ENCODE measurements at places on chromosomes 5 and 9.

DNA sequence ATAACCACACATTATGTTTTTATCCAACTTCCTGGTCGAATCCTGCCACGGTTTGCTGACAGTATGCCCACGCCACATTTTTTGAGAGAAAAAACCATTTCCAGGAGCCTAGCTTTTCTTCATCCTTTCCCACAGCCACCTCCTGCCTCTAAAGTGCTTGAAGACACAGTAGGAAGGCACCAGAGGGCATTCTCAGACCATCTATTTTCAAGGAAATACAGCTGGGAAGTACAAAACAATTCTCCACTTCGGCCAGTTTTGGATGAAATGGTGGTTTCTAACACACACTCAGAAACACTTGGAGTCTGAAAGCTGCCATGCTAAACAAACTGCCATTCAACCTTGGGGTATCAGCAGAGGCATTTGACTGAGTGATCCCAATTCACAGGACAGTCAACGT, 86.3 kb upstream of the RPS23 start:
- no peak for DNase-seq

DNA sequence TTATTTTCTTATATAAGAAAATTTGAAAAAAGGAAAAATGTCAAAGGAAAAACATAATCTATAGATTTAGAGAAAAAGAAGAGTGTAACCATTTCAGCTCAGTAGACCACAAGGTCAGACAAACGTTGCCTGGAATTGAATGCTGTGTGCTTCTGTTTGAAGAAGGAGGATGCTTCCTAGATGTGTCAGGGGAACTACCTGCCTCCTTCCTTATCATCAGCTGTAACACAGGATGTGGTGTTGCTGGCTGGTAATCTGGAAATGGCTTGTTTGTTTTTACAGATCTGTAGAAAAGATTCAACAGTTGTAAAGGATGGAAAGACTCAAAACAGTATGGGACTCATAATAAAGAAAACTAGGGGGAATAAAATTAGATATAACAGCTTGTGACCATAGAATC, 160.7 kb upstream of the MEF2C start:
- DNase-seq = no peak

DNA sequence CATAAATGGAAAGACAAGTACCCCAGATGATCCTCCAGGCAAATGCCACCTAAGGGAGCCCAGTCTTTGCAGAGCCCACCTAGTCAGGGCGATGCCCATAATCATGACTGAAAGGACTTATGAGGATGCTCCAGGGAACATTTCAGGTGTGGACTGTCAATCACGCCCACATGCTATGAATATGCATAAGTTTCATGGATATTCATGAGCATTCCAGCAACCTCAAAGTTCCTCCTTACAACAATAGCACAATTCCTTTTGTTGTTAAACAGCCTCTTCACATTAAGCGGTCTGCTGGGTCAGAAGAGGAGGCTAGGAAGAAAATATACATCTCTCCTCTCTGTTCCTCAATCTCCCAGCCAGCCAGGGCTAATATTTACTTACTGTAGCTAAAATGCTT, 161.6 kb downstream of the C5orf15 start:
- no peak for DNase-seq

DNA sequence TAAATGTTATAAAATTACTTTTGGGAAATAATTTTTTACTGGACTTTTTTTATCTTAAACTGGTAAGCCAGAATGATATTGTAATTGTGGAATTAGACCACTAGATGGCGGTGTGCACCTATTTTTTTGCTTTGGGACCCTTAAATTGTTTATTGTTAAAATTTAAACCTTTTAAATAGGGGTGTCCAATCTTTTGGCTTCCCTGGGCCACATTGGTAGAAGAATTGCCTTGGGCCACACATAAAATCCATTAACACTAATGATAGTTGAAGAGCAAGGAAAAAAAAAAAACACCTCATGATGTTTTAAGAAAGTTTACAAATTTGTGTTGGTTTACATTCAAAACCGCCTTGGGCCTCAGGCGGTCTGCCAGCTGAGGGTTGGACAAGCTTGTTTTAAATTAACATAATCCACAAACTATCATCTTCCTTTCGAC, 28.4 kb upstream of the GADD45G start:
- no peak for DNase-seq

DNA sequence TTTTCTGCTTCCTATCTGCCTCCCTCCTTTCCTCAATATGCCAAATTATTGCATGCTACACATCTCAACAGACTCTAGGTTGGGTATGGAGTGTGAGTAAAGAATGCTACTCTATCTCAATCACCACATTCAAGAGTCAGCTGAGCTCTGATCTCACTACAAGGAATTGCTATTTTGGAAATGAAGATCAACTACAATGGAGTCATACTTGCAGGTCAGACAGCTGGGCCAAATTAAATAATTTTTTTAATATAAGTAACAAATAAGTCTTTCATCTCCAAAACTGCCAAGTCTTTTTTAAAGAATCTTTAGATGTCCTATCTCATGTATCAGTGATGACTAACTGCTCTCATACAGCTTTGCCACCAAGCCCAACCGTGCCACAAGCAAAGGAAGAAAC, 64.0 kb downstream of the DEPDC1B start:
- no peak for DNase-seq

DNA sequence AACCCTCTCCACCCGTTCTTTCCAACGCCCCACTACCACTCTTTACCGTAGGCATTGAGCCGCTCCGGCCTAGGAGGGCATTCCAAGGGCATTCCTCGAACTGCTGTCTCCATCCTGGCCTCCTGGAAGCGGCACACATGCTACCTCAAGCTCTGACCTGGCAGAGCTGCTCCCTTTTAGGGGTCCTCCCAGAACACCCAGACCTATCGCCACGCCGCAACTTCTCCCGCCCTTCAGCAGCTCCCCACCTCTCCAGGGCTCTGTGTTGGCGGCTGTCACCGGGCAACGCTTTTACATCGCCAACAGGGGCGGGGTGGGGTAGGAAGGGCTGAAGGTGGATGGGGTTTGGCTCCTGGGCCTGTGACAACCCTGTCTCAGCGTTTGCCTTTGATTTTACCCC, 4.6 kb upstream of the MYORG start:
- no peak for DNase-seq

DNA sequence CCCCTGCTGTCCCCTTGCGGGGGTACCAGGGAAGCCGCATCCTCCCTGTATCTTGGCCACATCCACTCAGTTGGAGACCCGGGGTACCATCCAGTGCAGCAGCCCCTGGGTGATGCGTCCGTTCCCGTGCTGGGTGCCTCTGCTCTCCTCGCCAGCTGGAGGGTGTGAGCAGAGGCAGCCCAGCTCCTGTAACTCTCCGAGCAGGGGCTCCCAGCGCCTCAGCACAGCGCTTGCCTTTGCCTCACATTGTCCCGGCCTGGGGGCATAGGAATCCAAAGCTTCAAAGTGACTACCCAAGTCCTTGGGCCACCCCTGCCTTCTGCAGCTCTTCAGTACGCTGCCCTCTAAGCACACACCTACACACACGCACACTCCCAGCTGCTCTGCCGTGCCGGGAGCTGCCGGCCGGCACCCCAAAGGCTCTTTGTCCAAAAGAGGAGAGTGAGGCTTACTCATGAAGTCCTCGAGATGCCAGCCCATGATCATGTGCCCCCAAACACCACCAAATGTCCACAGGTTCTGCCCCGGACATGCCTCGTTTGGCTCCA, 733 bp downstream of the ANGPTL2 start:
- DNase-seq = no peak

DNA sequence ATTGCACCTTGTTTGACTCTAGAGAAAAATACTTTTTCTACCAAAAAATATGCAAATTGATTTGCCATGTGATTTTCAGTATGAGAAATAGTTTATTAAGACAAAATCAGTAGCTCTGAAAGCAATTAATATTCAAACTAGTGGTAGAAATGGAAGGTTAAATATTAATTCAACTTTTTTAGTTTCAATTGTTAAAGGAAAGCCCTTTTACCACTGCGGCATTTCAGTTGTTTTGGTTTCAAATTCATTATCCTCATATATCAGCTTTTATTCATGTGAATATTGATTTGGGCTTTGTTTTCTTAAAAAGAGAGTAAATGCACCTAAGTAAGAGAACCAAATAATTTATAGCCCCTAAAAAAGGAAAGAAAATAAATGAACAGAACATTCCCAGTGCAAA, 660.6 kb upstream of the CHD1 start:
- no peak for DNase-seq

DNA sequence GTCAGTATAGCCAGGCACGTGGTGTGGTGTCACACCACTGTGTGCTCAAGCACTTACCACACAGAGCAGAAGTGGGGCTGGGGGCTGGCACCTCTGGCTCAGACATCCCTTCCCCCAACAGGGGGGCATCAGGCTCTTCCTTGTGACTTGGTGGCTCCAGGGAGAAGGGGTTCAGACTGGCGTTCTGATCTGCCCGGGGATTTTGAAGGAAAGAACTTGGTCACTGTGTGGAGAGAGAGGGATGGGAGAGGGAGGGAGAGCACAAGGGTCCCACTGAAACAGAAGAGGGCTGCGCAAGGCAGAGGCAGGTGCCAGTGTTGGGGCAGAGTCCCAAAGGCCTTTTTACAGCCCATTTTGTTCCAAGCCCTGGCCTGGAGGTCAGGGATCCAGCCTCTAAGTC, 109.7 kb upstream of the ALDH1B1 start:
- DNase-seq = no peak

DNA sequence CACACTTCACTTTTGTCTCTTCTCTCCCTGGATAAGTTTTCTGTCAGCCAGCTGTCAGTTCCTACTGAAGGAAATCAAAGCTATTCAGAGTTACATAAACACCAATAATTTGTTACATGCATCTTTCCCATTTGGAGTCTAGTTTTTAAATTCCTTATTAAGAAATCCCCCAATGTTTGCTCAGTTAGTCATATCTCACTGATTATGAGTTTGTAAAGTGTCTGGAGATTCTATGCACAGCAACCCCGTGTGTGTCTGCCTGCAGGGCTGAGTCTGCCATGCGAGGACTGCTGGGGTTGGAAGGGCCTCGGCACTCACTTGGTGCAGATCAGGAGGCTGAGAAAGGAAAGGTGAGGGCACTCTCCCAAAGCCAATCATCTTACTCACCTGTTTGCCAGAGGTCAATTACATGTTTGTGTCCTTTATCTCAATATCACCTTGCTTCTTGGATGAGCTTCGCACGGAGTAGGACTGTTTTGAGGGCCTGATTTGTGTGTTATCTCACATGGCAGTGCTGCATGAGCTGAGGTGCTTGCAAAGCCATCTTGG, 3.3 kb downstream of the ANKRD34B start:
- DNase-seq = no peak

DNA sequence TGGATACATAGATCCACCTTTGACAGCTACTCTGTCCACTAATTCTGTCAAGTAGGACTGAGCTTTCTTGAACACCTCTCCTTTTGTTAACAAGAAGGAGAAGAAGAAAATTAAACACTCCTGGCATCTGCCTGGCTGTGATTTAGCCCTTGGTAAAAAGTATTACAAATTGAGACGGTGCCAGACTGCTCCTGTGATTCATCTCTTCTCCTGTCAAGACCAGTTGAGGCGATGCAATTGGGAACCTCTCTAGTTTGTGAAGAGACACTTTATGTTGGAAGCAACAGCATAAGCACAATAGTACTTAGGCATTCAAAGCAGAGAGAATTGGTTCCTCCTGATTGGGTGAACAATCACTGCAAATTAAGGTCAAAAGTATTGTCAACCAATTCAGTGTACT, 72.7 kb downstream of the GHR start:
- no peak for DNase-seq

DNA sequence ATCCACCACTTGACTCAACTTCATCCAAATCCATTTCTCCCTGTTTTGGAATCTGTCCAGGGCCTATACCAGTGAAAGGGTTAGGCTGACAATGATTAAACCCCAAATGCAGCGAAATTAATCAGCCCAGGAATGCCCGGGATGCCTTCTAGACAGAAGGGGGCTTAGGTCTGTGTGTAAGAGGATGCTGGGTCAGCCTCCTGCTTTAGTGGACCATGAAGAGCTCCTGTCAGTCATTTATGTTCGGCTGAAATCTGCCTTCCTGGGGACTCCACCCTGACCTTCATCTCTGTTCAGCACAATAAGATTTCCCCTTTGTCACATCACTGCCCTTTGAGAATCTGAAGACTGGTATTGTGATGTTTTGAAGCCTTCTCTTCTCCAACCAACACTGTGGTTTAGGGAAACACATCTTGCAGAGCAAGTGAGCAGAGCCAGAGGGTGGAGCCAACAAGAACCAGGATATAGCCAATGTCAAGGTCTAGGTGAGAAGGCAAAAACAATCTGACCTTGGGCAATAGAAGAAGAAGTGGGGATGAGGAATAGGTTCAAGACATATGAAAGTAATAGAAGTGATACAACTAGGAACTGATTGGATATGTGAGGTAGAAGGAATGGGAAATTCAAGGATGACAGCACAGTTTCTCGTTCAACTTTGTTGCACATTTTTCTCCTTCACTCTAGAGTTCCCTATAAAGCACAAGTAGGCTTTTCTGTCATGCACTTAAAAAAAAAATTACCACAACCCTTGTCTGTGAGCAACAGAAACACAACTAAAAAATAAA, 234.4 kb downstream of the ARHGAP26 start:
- DNase-seq = no peak

GRCh38 chr5:79378510-79379186, 135.3 kb downstream of the HOMER1 start:
- no peak for DNase-seq

DNA sequence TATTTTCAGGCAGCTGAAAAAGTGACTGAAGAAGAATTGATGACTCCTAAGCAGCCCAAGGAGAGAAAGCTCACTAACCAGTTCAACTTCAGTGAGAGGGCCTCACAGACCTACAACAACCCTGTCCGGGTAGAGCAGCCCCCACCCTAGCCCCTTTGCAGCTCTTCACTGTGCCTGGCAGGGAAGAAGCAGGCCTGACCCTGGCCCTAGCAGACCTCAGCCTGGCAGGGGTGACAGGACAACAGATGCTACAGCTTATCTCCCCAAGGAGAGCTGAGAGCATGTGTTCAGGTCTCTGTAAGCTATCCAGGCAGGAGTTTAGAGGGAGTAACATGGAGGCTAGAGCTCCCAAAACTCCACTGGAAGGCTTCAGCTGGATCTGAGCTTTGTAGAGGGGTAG, 31.8 kb downstream of the DNAI1 start:
- no peak for DNase-seq

- DNase-seq = no peak
These were observed 390.9 kb upstream of the DAB2 start for GRCh38 chr5:39815711-39816110.

- no peak for DNase-seq
These were observed 98.6 kb downstream of the OSTF1 start for GRCh38 chr9:75186767-75187380.

- DNase-seq = no peak
These were observed 9.4 kb upstream of the MAMDC2 start for GRCh38 chr9:70034271-70034711.

DNA sequence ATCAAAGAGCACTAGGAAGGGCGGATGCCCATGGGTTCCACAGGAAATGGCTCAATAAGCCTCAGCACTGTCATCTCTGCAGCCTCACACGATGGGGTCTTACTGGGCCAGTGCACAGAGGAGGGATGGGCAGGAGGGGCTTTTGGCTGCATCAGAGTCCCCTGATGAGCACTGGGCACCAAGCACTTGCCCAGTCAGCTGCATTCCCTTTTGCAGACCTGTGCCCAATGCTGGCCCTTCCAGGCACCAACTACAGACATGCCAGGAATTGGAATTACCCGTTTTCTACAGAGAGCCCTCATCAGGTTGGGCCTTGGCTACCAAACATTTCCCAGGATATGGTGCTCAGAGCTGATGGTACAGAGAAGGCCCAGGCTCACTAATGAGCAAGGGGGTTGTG, 182.5 kb downstream of the HSPA4 start:
- no peak for DNase-seq

All from activated CD4-positive, CD25-positive, alpha-beta regulatory T cell treated with anti-CD3 and anti-CD28 coated beads, Interleukin-2, amount 50 U/mL, for 72 hours (primary cell).